ENCODE measurements at places on chromosomes 2 and 18.

- no peak for DNase-seq
These were observed 440.2 kb upstream of the ST6GAL2 start for GRCh38 chr2:107325981-107326786.

GRCh38 chr18:71505526-71505925, 1038.6 kb downstream of the CBLN2 start:
- DNase-seq: no peak

DNA sequence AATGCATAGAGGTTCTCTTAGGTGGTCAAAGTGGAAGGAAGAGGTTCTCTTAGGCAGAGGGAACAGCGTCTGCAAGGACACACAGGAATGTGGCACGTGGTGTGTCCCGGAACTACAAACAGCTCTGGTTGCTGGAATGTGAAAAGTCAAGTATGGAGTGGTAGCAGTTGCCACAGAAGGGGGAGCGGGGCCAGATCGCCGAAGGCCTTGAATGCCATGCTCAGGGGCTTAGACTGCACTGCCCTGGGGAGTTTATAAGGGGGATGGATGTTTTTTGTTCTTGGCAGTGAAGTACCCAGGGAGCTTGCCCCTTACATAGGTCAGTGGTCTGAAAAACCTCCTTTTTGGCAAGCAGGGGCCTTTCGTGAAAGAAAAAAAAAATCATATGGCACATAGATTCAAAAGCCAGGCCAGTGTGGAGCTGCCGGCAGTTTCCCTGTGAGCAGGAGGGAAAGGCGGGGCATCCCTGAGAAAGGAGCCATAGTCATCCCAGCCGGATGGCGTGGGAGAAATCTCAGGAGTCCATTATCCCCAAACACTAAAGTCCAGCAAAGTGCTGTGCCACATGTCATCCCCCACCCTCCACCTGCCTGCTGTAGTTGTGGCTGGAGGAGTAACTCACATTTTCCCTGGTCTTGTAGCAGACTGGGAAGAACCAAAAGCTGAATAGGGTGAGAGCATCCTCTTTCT, 45.4 kb downstream of the GORASP2 start:
- no peak for DNase-seq

DNA sequence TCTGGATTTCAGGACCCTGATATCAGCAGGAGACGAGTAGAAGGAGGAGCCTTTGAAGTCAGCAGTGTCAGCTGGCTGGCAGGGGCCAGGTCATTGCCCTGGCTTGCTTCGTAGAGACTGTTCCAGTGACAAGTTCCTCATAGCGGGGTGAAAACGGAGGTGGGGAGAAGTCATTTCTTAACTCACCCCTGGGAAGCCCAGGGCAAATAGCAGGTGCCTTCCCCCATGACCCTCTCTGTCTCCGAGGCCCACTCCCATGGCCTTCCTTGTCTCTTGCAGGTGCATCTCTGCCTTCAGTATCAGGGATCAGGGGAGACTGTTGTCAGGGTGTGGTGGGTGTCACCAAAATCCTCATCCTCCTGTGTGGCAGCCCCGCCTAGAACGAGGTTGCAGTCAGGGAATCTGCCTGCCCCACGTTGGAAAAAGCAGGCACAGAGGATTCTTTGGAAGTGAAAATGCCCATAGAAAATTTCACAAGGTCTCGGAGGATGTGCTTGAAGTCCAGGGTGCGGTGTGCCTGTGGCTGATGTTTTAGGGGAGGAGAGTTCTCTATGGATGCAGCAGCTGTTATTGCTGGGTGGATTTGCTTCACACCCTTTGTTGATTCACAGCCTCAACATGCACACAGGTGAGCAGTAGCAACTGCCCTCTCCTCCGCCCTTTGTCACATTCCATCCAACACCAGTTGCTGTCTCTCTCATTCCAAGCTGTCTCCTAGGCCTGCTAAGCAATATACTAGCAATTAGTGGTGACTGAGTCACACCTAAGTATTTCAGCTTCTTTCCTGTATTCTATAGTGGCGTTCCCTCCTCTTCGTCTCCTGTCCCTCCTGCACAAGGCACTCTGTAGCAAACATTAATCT, 142.6 kb upstream of the FHL2 start:
- no peak for DNase-seq

DNA sequence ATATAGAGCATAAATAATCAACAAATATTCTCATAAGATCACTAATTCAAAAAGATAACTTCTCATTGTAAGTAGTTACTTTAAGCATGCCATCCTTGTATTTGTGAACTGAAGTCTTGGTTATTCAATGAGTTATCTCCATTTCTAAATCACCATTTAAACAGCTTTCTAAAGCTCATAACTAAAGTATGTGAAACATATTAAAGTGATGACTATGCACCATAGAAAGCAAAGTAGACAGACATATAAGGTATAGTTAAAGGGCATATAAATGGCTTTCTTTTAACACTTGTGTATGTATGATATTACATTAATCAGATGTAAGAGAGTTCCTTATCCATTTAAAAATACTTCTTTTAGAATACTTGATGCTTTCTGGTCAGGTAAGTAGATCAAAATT, 83.5 kb downstream of the IKZF2 start:
- no peak for DNase-seq

- DNase-seq: no peak
These were observed 10.9 kb upstream of the PRKCE start for GRCh38 chr2:45640576-45640975.

DNA sequence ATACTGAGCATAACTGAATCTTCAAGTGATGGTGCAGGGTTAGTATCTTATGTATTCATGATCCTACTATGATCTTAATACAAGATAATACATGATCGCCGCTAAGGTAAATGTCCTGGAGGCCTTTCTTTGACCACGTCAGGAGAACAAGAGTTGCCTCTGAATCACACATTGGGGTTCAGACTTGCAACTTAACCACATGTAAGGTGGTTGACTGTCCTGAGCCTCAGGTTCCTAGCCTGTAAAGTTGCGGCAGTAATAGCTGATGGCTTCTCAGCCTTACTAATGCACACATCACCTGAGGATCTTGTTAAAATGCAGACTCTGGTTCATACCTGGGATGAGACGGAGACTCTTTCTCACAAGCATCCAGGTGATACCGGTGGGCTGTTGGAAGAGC, 112.5 kb downstream of the MGAT5 start:
- no peak for DNase-seq

GRCh38 chr2:233068762-233069418, 8.7 kb downstream of the INPP5D start:
- DNase-seq: no peak

DNA sequence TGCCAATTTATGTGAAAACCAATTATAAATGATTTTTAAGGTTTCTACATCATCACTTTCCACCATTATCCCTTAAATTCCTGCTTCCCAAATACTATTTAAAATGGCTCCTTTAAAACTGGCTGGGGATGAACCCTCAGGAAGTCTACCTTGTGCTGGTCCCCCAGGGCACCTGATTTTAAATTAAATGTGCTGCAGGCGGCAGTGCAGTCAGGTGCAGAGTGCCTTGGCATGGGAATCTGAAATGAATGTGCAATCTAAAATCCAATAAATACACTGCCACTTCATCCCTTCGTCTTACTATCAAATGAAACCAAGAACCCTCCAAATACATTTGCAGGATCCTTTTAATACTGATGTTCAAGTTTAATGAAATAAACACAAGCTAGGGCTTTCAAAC, 61.8 kb downstream of the C2orf76 start:
- DNase-seq: no peak

- no peak for DNase-seq
These were observed 197.9 kb downstream of the LNPK start for GRCh38 chr2:175804122-175804521.

GRCh38 chr2:232622563-232622962, 10.8 kb upstream of the EFHD1 start:
- no peak for DNase-seq

GRCh38 chr18:37869051-37869450, 303.5 kb upstream of the CELF4 start:
- DNase-seq: no peak

DNA sequence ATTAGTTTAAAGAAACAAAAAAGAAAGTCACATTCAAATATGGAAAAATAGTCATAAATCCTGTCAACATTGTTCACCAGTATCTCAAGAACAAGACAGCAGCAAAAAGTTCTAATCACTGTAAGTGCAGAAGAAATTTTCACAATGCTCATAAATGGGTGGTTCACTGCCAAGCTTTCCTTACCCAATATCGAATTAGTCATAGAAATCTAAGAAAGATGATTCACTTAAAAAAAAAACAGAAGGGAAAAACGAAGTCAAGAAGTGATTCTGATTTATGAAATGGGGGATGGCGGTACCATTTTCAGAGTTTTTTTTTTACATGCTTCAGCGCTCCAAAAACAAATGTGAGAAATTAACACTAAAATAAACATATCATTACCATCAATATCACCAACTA, 156.7 kb downstream of the EXOC6B start:
- no peak for DNase-seq

- no peak for DNase-seq
These were observed 131.2 kb downstream of the THADA start for GRCh38 chr2:43464590-43464989.

GRCh38 chr2:233380132-233380895, 26.0 kb downstream of the DGKD start:
- DNase-seq: no peak

- no peak for DNase-seq
These were observed 113.1 kb upstream of the HAAO start for GRCh38 chr2:42905341-42906110.

- DNase-seq: peak; percentile 28
These were observed 22.9 kb downstream of the RBM43 start for GRCh38 chr2:151238527-151239487.

- DNase-seq: no peak
These were observed 1317.4 kb upstream of the CDH2 start for GRCh38 chr18:29494371-29494770.

DNA sequence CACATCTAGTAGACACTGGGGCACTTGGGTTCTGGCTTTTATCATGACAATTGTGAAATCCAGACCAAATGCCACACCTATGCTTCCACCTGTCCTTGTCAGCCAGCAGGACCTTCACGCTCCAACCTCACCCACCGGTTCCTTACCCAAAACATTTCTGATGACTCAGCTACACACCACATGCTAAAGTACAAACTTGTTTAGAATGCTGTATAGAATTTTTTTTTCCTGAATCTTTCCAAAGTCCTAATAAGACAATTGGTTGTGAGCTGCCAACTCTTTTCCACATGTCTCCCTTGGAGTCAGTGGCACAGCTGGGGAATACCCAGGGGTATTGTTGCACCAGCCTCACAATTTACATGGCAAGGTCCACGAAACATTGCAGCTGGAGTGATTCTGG, 75.5 kb upstream of the LPIN2 start:
- no peak for DNase-seq

DNA sequence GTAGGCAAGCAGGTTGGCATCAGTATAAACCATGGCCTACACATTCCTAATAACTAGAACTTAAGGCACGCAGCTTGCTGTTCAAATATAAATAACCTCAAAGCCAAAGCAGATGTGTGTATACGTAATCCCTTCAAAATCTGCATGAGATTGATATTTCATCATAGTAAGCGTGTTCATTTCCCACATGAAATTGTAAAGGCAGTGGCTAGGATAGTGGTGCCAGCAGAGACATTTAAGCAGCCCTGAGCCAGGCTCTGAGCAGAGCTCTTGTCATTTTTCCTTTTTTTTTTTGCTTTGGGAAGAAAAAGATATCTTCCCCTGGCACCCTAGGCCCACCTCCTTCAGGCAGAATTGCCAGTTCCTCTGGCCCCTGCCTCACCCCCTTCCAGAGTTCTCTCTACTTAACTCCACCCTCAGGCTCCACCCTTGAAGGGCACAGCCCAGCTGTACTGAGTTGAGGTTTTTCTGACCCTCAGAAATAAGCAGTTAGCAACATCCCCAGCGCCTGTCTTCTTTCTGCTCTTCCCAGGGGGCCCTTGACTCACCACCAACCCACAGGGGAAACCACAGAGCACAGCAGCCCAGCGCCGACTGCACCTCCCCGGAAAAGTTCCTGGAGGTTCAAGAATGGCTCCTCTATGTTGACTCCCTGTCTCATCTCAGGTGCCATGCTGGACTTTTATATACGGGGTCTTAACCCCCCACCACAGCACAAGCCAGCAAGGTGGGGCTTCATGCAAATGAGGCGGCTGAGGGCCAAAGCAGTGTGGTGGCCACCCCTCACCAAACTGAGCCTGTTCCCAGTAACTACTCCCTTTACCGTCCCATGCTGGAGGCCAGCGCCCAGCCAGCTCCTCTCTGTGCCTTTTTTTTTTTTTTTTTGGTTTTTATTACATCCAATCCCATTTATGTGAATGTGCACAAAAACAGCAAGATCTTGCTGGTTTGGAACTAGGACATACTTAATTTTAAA, 84.7 kb downstream of the EHD3 start:
- DNase-seq: peak; percentile 39

Measured in activated naive CD4-positive, alpha-beta T cell treated with Interleukin-2 at 50 U/mL for 16 hours (primary cell).